ENCODE measurements at places on chromosomes 2 and 18.

- no peak for DNase-seq
Measured at GRCh38 chr2:143807671-143808070, 678.5 kb downstream of the ARHGAP15 start.

GRCh38 chr2:20629581-20630171, 21.2 kb downstream of the HS1BP3 start:
- DNase-seq = no peak

- DNase-seq = no peak
Measured at GRCh38 chr2:227719641-227720040, 1.8 kb upstream of the SLC19A3 start.

- no peak for DNase-seq
Measured at GRCh38 chr2:15763822-15764682, 172.4 kb downstream of the DDX1 start.

- no peak for DNase-seq
Measured at GRCh38 chr2:130916438-130916705, 79.7 kb downstream of the ARHGEF4 start.

- DNase-seq = no peak
Measured at GRCh38 chr2:86788165-86788564, 2.5 kb downstream of the CD8A start.

GRCh38 chr2:150581717-150582472, 94.4 kb upstream of the RND3 start:
- no peak for DNase-seq

DNA sequence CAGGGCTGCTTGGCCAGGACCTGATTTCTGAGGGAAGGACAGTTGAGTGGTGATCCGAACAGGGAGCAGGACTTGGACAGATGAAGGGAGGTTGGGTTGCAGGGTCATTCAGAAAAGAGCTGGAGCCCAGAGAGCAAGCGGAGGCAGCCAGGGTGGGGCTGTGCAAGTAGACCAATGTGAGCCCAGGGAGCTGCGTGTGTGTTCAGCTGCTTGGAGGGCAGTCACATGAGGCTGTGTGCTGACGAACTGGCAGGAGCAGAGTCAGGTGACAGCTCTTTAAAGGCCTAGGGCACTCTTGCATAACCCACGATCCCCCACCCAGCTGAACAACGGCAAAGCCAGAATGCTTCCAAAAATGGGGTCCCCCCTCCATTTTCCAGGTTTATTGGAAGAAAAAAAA, 4.6 kb upstream of the MLPH start:
- DNase-seq = no peak

- DNase-seq = no peak
Measured at GRCh38 chr2:217739741-217740140, 263.1 kb downstream of the TNS1 start.

- no peak for DNase-seq
Measured at GRCh38 chr2:136164280-136164776, 46.4 kb upstream of the CXCR4 start.

DNA sequence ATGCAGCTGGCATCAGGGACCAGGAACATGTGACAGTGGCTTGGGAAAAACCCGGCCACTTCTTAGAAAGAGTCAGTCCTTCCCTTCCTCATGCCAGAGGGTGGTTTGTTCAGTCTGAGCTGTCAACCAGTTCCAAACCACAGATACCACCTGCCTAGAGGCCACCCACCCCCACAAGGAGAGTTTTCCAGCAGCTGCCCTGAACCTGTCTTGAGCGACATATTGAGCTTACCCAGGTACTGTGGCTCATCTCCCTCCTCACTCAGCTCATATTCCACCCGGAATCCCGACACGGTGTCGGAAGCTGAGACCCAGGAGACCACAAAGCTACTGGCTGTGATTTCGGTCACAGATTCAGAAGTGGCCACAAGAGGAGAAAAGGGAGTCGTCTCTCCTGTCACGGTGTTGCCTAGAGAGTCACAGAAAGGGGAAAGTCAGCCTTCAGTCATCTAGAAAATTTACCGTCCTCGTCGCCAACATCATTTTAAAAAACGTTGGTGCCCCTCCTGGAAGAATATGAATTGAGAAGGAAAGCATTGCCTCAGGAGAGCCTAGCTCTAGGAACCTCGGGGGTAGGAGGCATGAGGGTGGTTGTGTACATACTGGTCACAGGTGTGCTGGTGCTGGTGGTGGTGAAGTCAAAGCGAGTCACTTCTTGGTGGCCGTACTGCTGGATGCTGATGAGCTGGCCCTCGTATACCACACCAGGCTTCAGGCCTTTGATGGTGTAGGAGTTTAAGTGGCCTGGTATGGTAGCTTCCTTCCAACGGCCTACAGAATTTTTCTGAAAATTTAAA, 26.3 kb downstream of the FN1 start:
- DNase-seq = no peak

- DNase-seq = no peak
Measured at GRCh38 chr2:101396316-101396717, 9.0 kb upstream of the CREG2 start.

DNA sequence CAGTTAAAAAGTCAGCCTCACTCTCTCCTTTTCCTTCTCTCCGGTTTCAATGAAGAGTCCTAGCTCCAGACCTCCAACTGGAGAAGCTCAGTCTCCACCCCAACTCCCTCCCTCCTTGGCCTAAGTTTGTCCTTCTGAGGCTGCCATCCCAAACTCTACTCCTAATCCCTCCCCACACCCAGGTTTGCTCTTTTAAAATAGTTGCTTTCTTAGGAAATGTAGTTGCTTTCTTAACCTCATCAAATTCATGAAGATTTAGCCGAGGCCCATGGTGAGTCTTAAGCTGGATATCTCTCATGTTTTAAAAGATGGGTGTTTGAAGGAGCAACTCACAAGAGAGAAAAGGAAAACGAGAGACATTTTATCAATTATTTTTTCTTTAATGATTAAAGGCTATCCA, 937 bp upstream of the LANCL1 start:
- DNase-seq = no peak

- no peak for DNase-seq
Measured at GRCh38 chr2:231680285-231680991, 27.9 kb upstream of the PTMA start.

GRCh38 chr18:71798986-71799673, 745.0 kb downstream of the CBLN2 start:
- no peak for DNase-seq

- DNase-seq = no peak
Measured at GRCh38 chr2:195307751-195308150, 349.3 kb upstream of the SLC39A10 start.

- no peak for DNase-seq
Measured at GRCh38 chr2:11933854-11934253, 187.4 kb downstream of the LPIN1 start.

- no peak for DNase-seq
Measured at GRCh38 chr2:239959059-239959971, 65.8 kb downstream of the NDUFA10 start.

GRCh38 chr2:79994161-79994560, 310.4 kb downstream of the LRRTM1 start:
- no peak for DNase-seq

DNA sequence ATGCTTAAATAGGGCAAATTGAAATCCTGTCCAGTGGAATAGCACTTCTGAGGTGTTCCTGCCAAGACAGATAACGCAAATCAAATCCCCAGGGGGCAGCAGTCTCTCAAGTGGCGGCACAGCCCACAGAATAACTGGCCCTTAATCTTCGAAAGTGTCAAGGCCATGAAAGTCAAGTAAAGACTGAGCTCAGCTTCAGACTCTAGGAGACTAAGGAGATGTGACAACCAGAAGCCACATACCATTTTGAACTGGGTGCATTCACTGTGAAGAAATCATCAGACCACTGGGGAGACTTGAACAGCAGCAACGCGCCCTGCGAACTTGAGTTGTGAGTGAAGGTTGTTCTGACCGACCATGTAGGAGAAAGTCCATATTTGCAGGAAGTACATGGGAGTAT, 66.0 kb upstream of the ASAP2 start:
- DNase-seq = no peak

DNA sequence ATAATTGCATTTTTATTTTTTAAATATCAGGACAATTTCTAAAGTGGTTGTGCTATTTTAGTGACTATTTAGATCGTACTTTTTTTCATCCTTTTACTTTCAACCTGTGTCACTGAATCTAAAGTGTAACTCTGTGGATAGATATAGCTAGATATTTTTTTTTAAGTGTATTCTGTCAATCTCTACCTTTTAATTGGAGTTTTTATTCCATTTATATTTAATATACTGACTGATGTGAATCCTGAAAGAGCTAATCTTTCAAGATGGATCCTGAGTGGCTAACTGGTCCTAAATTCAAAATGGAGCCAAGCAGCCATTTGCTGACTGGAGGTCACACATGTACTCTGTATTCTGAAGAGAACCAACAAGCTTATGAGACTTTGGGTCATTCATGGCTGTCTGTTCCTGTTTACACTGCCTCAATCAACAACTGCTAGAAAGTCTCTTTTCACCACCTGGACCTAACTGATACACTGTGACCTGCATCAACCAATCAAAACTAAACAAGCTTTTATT, 4.6 kb upstream of the PSMD14 start:
- no peak for DNase-seq

GRCh38 chr2:118112771-118113334, 24.6 kb downstream of the INSIG2 start:
- no peak for DNase-seq

GRCh38 chr2:42060718-42061619, 13.1 kb downstream of the PKDCC start:
- DNase-seq = no peak

GRCh38 chr2:54803783-54804751, 80.6 kb downstream of the EML6 start:
- DNase-seq = no peak

DNA sequence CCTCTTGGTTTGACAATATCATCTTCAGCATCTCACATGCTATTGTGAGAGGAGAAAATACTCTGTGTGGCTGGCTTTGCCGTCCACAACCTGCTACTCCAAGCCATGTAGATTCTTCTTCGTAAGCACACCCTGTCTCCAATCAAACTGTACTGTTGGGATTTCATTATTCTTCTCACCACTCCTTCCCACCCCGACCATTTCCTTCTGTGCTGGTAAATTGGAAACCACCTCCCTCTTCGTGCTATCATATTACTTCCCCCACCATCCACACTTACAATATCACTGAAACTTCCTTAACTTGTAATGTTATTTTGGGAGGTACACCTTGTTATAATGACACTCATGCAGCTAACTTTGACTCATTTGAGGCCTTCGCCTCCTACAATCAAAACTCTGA, 3.2 kb upstream of the AGXT start:
- no peak for DNase-seq

DNA sequence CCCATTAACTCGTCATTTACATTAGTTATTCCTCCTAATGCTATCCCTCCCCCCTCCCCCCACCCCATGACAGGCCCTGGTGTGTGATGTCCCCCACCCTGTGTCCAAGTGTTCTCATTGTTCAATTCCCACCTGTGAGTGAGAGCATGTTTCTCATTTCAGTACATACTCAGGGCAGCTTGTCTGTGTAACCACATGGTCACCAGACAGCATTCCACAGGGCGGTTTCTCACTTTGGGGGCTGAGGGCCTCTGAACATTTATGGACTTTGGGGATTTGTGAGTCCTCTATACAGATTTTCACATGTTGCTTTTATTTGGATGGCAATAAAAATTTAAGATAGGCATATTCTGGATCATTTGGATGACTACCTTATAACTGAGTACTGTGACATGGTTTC, 84.0 kb downstream of the LYPD6B start:
- no peak for DNase-seq

- no peak for DNase-seq
Measured at GRCh38 chr18:6215888-6216287, 198.8 kb downstream of the L3MBTL4 start.

DNA sequence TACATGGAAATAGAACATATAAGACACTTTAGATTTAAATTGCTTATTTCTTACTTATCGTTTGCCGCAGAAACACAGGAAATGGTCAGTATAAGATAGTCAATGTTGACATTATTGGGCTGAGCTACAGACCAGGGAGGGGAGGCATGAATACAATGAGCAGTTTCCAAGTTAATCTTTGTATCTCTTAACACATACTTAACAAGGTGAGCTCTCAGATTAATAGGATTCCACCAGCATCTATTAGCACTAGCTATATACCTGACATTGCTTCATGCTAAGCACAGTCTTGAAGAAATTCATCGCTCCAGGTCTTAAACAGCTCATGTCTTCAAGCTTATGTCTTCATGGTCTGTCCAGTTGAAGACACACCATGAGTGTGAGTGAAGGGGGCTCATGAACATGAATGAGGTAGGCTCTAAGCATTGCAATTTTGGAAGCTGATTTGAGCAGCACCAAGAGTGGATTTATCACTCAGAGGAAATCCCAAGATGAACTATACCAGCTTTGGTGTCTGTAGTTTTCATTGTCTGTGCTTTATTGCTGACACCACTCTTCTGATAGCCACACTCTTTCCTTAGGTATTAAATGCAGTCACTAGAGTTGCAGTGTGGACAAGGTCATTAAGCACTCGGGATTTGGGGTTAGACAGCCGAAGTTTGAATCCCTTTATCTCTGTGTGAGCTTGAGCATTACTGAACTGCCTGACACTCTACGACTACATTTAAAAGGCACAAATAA, 359.3 kb upstream of the EPHA4 start:
- no peak for DNase-seq

GRCh38 chr18:53567929-53568574, 656.4 kb downstream of the MBD2 start:
- no peak for DNase-seq

- no peak for DNase-seq
Measured at GRCh38 chr18:11891737-11892136, 16.4 kb downstream of the MPPE1 start.

GRCh38 chr18:45012286-45012685, 331.6 kb downstream of the SETBP1 start:
- DNase-seq = no peak

DNA sequence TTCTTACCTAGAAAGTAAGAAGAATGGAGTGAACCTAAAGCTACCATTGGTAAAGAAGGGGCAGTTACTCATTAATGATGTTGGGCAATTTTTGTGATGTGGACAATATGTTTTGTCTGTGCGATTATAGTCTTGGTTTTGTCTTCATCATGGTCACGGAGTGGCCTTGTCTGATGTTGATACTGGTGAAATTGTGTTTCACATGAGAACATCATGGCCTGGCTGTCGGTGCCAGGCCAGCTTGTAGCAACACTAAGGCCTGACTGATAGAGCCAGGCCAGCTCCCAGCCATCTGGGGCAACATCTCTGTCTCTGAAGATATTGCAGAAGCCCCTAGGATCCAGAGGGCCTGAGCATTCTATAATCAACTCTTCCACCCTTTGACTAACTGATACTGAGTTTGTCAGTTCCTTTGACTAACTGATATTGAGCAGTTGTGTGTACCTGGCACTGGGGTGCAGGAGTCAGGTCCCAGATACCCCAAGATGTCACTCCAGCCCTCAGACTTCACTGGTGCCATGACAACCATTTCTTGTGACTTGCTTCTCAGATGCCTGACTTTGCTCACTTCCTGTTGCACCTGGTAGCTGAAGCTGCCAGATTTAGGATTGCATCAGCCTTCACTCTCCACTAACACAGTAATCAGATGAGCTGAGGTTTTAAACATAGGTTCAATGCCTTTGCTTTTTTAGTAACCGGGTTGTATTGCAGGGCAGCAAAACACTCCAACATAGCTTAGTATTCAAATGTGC, 62.5 kb downstream of the RPIA start:
- DNase-seq = no peak
